ENCODE measurements at places on chromosomes 1 and 21. TPM values are rescaled to one million over a fixed set of nuclear protein-coding genes. Genes with fewer than 3 reads are reported as not detected.

GRCh38 chr1:21366288-21366687 lies 73.6 kb upstream of the NBPF3 start:
- H3K27me3 ChIP-seq = no peaks in the 10 kb centered on the region
- H3K27ac ChIP-seq = no peak overlapping the region
- H3K4me3 ChIP-seq = no peak overlapping the region
- DNase-seq = no peak
- no peaks in the 10 kb centered on the region for H3K4me1 ChIP-seq
- no peaks in the 10 kb centered on the region for H3K36me3 ChIP-seq

ODF2L gene
- 29.8 TPM for total RNA-seq

ZYG11A gene
- 4.3 TPM for total RNA-seq

MIB2 gene
- total RNA-seq = 57.3 TPM

OR2T29 gene
- total RNA-seq = not detected

DNA sequence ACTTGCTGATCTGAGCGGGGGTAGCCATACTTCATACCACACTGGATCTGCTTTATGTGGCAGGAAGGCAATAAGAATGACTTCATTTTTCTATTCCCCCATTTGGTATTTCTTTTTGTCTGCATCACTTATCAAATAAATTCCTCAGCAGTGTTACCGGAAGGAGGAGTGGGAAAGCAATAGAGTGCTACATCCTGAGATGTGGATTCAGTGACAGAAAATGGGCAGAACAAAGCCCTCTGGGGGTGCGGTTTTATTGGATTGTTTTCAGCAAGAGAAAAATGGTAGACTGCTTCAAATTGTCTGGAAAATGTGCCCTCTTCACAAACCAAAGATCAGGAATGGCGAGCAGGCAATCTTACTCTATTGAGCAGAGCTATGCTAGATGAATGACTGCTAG lies 751.9 kb upstream of the NEGR1 start:
- peak overlapping the region; percentile 55 for H3K27ac ChIP-seq
- H3K4me3 ChIP-seq = no peak overlapping the region
- H3K4me1 ChIP-seq = peaks cover 35% of the 10 kb centered on the region
- H3K27me3 ChIP-seq = no peaks in the 10 kb centered on the region

All from GM23338 (cell line).